Activated T-helper 9 cell treated with anti-CD3 and anti-CD28 coated beads, Interleukin-2, amount 50 U/mL, for 16 hours (primary cell): ENCODE measurements at places on chromosomes 4 and X.

GRCh38 chrX:74421740-74422352 is 553 bp downstream of the SLC16A2 start:
- no peak for DNase-seq

- no peak for DNase-seq
Measured at GRCh38 chr4:60619531-60620305, 580.4 kb upstream of the ADGRL3 start.

DNA sequence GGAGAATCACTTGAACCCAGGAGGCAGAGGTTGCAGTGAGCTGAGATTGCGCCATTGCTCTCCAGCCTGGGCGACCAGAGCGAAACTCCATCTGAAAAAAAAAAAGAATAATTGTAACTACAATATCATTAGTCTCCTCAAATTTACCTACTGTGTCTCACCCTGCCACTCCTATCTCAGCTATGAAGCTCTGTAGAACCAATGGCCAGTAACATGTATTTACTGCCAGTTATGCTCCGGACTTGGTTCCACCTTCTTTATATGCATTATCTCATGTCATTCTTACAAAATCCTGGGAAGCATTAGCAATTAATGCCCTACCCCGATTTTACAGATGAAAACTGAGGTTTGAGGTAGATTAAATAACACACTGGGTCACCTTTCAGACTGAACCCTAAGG is 7.0 kb upstream of the FAT1 start:
- no peak for DNase-seq

GRCh38 chrX:136619899-136620505 is 28.0 kb upstream of the CD40LG start:
- DNase-seq: no peak

DNA sequence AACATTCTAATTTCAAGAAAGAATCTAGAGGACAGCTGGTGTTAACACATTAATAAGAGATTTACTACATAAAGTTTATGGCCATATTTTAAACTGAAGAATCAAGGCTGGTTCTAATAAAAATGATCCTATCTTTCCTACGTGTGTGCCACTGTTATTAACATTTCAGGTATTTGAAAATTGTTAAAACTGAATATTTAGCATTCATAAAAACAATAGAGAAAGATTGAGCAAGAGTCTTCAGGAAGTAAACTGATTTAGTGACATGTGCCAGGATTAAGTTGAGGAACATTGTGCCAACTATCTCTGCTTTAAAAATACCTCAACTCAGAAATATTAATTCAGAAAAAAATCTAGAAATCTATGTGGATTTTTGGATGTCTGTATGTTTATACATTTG is 810.1 kb downstream of the FAT4 start:
- DNase-seq: no peak

DNA sequence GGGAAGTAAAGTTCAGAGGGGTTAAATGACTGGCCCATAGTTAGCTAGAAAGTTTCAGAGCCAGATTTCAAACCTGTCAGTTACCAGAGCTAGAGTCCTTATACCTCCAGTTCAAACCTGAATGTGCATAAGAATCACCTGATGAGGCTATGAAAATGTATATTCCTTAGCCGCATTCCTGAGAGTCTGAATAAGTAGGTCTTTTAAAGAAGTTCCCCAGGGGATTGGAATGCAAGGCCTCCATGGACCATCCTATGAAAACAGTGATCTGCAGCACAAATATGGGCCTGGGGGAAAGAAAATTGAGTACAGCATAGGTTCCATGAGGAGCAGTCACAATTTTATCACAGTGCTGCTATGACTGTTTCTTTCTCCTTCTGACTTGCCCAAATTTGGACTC is 263.9 kb upstream of the CXorf66 start:
- no peak for DNase-seq

DNA sequence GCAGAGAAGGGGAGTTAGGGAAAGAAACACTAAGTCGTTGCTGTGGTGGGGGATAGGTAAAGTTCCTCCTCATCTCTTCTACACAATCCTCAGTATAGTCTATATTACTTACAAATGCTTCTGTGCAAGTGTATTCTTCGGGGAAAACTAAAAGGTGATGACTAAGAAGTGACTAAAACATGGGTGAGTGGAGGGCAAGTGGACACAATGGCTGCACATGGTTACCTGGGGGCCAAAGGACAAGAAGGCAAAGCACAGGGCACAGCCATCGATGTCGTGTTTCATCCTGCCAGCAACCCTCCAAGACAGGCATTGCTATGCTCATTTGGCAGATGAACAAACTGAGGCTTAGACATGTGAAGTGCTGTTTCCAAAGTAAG is 35.5 kb upstream of the CCKAR start:
- no peak for DNase-seq

- no peak for DNase-seq
Measured at GRCh38 chrX:31117266-31117665, 45.4 kb upstream of the FTHL17 start.

DNA sequence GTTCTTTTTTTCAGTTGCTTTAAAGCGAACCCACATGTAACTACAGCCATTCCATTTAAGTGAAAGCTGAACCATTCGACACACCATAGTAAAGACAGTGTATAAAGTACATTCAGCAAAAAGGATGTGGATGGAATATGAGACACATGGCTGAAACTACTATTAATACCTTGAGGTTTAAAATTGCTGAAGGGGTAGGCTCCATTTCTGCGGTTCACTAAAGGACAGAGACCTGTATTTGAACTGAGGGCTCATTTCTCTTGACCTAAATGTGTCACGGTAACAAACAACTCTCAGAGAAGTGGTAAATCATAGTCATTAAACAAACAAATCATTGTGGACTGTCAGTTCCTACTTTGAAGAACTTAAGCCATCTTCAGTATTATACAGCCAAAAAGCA is 1085.6 kb upstream of the TENM3 start:
- DNase-seq: no peak
